ENCODE measurements at places on chromosomes 4 and X.

DNA sequence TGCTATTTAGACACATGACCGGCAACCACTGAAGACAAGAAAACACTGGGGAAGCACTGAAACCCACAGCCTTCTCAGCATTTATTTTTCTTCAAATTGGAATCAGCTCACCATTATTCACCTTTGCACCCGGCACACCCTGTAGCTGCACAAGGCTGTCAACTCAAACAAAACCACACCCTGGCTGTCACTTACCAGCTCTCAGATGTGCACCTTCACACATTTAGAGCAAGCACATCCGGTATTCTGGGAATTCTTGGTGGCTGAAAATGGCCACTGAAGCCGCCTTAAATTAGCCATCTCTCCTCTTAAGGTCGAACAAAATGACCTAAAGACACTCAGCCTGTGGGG, 5.9 kb downstream of the ZFYVE28 start:
- peak; percentile 27 for DNase-seq

GRCh38 chr4:152678841-152679240, 956 bp downstream of the TMEM154 start:
- no peak for DNase-seq

DNA sequence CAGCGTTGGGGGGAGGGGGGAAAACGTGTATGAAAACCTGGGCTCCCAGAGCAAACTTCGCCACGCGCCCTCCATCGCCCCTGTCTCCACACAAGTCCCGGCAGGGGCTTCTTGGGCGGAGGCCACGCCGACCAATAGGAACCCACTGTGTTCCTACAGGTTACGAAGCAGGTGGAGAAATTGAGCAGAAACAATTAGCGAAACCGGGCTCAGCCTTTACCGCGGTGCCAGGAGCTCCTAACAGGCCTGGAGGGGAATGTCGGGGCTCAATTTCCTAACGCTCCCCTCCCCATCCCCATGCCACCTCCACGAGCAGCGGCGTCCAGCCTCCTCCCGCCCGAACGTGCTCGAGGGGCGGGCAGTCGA, 589 bp upstream of the KIT start:
- no peak for DNase-seq

GRCh38 chr4:182144626-182145333, 98.4 kb upstream of the TENM3 start:
- peak; percentile 2 for DNase-seq

- no peak for DNase-seq
Observed at GRCh38 chr4:186707574-186707973, 16.1 kb downstream of the FAT1 start.

- no peak for DNase-seq
Observed at GRCh38 chr4:148173397-148174017, 268.7 kb downstream of the NR3C2 start.

DNA sequence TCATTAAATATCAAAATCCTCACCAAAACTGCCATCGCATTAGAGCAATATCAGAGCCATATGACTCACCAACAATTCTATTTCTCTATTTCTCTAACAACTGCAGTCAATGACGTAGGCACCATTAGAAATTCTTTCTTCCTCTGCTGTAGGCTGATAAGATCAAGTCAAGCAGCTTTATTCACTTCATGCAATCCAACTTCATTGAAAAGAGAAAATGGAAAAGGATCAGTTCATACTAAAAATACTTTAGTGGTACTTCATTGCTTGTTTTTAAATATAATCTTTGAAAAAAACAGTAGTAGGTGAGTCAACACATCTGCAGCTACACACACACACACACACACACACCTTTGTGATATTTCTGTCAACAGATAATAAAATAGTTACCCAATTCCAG, 345.3 kb upstream of the TENM3 start:
- no peak for DNase-seq

- DNase-seq = peak; percentile 47
Observed at GRCh38 chrX:57453901-57454300, 137.9 kb upstream of the ZXDB start.

DNA sequence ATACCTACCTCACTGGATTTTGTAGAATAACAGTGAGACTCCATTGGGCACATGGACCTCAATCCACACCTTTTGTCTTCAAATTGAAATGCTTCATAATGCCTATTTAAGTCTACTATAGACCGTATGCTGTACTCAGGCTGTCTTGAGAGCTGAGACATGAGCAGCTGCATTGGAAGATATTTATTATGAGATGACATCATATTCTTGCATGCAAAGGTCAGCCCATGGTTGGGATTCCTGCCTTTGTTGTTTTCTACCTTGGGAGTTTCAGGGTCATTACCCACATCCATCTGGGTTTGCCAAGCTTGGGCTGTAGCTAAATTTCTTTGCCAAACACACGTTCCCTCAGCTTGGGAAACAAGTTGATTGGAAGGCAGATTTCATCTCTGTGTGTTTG, 33.2 kb upstream of the MAMLD1 start:
- no peak for DNase-seq

DNA sequence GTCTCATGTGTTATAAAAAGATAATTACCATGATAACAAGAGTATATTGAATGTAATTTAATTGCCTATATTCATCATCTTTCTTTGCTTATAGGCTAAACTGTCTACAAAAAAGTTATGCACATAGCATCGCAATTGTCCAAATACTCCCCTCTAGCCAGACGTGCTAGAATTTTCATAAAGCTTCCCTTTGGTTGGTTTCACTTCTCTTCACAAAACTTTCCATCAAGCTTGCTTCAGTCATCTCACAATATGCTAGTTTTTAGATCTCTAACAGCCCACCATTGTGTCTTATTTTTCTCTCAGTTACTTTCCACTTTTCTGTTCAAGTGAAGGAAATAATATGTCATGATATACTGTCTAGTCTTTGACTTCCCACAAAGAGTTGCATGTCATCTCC, 448.3 kb upstream of the SPANXN1 start:
- no peak for DNase-seq

DNA sequence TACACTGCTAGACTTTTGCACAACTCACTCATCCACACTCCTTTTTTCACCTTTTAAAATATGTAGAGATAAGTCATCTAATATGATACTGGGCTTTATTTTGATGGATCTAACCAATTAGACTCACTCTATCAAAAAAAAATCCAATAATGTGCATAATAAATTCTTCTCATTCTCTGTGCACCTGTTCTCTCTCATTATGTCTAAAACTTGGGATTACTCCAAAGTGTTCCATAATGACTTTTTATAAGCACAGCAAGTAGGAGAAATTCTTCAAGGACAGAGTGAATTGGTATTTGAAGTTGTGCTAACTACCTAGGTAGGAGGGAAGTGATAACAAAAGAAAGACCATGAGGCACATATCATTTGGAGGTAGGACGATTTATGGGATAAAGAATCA, 1438.8 kb downstream of the PCDH7 start:
- no peak for DNase-seq

DNA sequence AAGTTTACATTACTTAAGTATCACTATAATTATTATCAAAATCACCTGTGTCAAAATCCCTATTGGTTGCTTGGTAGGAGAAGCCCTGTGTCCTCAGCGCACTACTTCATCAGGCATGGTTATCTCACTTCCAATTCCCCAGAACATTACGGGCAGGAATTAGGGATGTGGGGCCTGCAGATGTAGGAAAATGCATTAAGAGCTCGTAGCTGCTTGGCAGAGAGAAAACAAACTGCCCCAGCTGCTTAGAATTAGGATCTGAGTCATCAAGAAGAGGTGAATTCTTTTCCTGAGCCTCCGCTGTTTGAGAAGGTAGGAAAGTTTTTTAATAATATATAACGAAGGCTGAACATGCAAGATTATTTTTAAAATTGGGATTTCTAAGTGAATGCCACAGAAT, 31.1 kb upstream of the CLNK start:
- no peak for DNase-seq

DNA sequence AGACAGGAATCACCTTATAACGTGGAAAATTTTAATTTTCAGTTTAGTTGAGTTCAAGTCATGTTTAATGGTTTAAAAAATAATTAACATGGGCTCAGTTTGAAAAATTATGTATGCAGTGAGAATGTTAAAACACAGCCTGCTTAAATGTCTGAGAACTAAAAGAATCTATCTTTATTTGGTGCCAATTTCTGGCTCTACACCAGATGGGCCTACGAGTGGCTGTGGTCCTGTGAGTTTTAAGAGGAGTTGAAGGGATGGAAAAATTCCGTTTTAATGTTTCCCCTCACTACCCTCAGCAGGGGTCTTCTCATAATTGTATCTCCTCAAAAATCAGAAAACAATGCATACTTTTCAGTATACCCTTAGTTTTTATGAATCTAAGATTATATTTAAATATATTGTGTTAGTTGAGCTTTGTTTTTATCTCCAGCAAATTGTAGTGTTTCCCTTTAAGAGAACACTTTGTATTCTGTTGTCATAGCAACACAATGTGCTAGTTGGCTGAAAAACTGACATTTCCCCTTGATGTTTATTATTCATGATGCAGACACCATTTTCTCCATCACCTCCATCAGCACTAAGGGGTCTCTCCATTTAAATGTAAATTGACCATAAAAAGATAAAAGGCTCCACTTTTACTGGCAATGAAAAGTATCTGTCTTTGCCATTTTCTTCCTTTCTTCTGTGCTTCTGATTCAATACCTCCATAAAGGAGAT, 393.5 kb upstream of the GRIA3 start:
- DNase-seq = no peak

- peak; percentile 73 for DNase-seq
Observed at GRCh38 chrX:136577552-136577951, 45.5 kb downstream of the VGLL1 start.

GRCh38 chr4:159435561-159436023, 332.7 kb downstream of the RAPGEF2 start:
- no peak for DNase-seq

GRCh38 chrX:25810202-25810601, 327.9 kb upstream of the MAGEB18 start:
- no peak for DNase-seq

- no peak for DNase-seq
Observed at GRCh38 chr4:120085705-120086104, 19.1 kb upstream of the MAD2L1 start.

GRCh38 chr4:163582703-163583102, 88.2 kb downstream of the TMA16 start:
- no peak for DNase-seq

GRCh38 chrX:18890724-18891547, 93.0 kb downstream of the PHKA2 start:
- DNase-seq = no peak

- DNase-seq = no peak
Observed at GRCh38 chrX:24347881-24348280, 12.6 kb upstream of the SUPT20HL1 start.

DNA sequence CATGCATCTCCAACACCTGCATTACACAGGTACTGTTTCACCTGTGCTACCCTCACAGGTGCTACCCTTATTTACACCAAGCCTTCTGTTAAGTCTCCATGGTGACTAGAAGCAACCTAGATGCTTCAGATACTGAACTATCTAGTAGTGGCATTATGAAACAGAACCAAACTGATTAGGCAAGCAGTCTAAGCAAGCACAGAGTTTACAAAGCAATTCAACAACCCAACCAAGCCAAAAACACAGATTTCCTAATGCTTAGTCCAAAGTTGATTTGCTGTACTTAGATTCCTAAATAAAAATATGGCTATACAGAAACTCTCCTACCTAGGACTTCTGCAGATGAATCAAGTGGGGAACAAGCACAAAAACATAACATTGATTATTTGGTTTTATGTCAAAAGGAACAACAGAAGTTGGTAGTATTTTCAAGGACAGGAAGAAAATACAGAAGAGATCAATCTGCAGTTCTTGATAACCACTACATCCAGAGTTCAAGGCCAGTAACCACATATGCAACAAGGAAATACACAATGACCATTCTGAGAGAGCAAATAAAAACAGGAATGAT, 3.2 kb downstream of the TAPT1 start:
- DNase-seq = no peak

- no peak for DNase-seq
Observed at GRCh38 chr4:125313989-125314667, 627 bp upstream of the FAT4 start.

DNA sequence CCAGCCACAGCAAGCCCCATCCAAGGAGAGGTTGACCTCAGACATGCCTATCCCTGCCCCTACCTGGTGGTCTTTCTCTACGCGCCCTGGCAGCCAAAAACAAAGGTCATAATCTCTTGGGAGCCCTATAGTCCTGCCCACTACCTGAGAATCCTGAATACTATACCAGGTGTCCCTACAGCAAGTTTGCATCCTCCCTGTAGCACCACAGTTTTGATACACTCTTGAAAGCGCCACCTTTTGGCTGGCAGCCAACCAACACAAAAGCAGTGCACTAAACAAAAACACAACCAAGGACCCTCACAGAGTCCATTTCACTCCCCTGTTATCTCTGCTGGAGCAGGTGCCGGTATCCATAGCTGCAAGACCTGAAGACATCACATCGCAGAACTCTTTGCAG, 523.8 kb upstream of the CPEB2 start:
- no peak for DNase-seq

DNA sequence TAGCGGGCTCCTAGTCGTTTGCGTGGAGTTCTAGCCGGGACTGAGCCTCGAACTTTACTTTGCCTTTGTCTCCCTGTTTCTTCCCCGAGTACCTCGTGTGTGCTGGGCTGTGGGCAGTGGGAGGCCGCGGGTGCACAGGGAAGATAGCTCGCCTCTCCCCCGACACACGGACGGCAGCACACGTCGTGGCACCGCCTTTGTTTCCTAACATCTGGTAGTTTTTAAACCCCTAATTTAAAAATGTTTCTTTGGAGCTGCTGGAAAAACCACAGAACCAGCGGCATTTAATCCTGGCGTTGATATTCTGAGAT, 866 bp downstream of the RBM46 start:
- no peak for DNase-seq

DNA sequence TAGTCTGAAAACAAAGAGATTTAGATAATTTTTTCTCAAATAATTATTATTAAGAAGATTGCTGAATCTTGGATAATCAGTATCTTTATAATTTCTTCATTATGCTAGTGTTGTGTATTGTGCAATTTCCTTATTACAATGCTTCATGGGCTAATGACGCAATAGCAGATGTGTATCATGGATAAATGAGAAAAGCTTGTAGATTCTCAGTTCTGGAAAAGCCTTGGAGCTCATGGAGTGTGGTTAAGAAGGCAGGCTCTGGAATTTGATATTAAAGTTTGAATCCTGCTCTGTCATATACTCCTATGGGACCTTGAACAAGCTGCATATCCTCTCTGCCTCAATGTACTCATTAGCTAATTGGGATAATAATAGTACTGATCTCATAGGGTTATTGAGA, 18.9 kb upstream of the CXCL8 start:
- DNase-seq = no peak

DNA sequence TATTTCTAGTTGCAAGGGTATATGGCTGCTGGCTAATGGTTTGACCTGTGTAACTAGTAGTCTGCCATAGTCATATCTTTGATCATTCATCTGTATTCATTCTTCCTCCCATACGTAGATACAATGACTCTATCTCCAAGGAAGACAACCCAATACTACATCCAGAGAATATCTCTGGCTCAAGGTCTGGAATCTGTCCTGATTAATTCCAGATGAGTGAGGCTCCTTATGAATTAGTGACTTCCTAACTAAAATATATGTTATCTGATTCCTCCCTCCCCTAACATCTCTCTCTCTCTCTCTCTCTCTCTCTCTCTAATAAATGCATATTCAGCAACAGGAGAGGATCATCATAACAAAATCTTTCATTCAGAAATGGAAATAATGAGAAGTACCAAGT, 641.5 kb downstream of the FAT4 start:
- DNase-seq = no peak

Measured in HT-29 (cell line).